Urothelium cell line (cell line): ENCODE measurements at places on chromosomes 16 and 17.

DNA sequence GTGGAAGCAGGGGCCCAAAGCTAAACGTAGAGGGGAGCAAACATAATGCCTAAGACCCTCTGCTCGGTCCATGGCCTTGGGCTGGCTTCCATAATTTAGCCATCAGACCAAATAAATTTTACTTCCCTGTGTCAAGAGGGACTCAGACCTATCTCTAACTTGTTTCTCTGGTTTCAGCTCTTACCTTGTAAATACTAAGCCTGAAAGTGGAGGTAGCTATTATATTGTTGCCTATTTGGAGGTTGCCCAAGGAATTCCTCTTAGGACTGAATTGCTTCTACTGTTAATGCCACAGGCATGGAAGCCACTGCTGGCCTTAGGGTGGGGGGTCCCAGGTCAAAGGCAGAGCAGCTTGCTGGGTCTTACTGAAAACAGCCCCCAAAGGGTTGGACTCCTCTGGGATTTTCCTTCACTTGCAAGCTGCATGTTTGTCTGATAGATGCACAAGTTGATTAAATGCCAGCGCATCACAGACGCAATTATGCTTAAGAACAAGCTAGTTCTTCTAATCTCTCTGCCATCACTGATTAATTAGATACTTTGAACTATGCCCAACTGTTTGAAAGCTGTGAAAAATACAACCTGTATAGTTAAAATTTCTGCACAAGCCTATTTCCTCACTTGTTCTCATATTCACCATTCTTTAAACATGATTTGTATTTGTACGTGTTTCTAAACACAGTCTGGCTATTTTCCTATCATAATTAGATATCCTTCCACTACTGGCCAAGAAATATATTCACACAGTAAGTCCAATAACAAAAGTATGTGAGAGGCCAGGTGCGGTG lies 67.9 kb upstream of the HAS3 start:
- DNase-seq, result no peak

DNA sequence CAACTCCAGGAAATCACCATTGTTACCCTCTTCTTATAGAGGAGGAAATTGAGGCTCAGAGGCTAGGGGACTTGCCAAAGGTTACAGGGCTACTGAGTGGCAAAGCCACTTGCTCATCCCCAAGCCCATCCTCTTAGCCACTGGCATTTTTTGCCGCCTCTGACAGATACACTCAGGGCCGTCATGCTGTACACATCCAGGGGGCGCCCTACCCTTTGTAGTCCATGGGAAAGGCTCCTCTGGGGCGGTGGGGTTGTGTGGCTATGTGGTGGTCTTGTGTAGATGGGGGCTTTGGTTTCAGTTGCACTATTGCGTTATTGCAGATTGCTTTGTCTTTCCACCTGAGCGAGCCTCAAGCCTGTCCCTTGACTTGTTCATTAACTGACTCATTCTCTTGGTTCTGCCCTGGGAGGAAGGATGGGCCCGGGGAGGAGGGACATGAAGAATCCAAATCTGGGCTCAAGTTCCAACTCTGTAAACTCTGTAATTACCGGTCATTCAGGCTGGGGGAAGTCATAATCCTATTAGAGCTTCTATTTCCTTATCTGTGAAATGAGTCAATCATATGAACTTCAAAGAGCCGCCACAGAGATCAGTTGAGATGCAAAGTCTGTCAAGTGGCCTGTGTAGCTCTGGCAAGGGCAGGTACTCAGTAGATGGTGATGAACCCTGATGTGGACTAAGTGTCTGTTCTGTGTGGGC lies 2.8 kb downstream of the NOS2 start:
- no peak for DNase-seq

- DNase-seq, result no peak
Observed at GRCh38 chr17:60315650-60316049, 76.3 kb downstream of the USP32 start.

GRCh38 chr17:61458421-61459141 lies 6.4 kb downstream of the TBX4 start:
- DNase-seq, result no peak

GRCh38 chr17:10151667-10152496 lies 46.5 kb downstream of the GAS7 start:
- DNase-seq, result no peak

GRCh38 chr17:8109661-8110455 lies 8.5 kb downstream of the ALOXE3 start:
- DNase-seq, result no peak
